ENCODE measurements at places on chromosomes 4 and X. TPM values are rescaled to one million over a fixed set of nuclear protein-coding genes. Genes with fewer than 3 reads are reported as not detected.

GRCh38 chr4:106315968-106316772, at the start of the genes AIMP1 and TBCK:
AIMP1 (plus strand) TSS chr4:106316550; CDS start chr4:106325010, 8,460 bp downstream.
TBCK (minus strand) TSS chr4:106316209; CDS start chr4:106308960, 7,249 bp downstream.
- peak; percentile 92 for DNase-seq

The PNMA6F gene
- not detected for total RNA-seq

The SSR4 gene
- 377 TPM for total RNA-seq

DNA sequence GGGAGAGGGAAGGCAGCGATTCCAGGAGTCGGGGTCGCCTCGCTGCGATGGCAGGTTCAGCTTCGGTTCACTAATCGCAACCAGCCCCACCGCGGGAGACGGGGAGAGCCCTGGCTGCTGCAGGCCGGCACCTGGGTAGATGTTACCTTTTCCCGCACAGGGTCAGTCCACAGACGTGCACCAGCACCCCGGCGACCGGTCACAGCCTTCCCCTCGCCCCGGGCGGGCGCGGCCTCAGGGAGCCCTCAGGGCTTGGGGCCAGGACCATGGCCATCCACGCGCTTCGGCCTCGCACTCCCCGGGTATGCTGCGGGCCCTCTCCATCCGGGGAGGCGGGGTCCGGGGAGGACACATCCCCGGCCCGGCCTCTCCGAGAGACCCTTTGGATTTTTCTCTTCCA, 26.1 kb upstream of the EXOC1L start:
- no peak for DNase-seq

The TMPRSS11D gene
- total RNA-seq = not detected

DNA sequence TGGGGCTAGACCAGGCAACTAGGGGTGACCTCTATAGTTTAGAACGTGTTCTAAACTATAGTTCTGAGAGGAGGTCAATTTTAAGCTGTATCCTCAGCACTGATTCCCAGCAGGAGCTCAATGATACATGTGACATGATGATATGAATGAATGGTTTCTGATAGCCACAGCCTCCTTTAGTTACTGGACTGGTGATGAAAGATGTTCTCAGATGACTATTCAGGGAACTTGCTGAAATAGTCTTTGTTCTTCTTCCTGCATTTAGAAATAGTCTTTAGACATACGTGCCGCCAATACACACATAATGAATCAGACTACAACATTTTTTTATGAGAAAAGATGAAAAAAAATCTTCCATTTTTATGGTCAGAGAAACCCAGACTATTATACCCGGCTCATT, 116.3 kb upstream of the TMEM150C start:
- no peak for DNase-seq

- DNase-seq = no peak
These were observed 55.1 kb downstream of the NAF1 start for GRCh38 chr4:163111588-163111987.

- no peak for DNase-seq
These were observed 53.9 kb upstream of the GALNTL6 start for GRCh38 chr4:171759274-171759673.

The FAM3A gene
- 71.1 TPM for total RNA-seq

DNA sequence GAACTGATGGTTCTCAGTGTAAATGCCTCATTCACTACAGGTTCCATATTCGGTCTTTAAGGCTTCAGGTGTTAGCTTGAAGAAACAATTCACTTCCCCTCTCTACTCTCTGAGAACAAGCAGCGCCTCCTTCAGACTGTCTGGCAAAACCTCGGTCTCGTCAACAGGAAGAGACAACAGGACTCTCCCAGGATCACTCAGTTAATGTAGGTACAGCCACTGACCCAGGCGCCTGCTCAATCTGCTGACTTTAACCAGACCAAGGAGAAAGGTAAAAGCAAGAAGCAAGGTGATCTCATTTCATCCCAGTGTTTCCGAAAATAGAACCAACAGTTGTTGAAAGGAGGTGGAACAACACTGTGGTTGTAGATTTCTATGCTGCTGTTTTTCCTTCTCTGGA, 102.2 kb downstream of the SLC2A9 start:
- DNase-seq = no peak

- no peak for DNase-seq
These were observed 45.4 kb downstream of the STOX2 start for GRCh38 chr4:183950536-183950935.

DNA sequence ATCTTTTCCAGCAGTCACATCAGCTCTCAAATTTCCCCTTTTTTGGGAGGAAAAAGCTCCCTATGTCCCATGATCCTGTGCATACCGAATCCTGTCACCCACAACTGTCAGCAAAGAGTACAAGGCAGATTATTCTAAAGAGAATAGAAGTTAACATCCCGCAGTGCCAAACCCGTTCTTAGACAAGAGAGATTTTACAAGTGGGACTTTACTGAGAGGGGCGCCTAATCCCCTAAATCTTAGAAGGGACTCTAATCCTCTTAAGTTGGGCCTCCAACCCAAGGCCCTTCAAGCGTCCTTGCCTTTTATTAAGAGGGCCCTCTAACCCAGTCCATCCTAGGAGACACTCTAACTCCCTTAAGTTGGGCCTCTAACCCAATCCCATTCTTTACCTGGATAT, 193.9 kb downstream of the CPXCR1 start:
- DNase-seq = no peak

- peak; percentile 36 for DNase-seq
These were observed 18.4 kb downstream of the IQSEC2 start for GRCh38 chrX:53262918-53263394.

DNA sequence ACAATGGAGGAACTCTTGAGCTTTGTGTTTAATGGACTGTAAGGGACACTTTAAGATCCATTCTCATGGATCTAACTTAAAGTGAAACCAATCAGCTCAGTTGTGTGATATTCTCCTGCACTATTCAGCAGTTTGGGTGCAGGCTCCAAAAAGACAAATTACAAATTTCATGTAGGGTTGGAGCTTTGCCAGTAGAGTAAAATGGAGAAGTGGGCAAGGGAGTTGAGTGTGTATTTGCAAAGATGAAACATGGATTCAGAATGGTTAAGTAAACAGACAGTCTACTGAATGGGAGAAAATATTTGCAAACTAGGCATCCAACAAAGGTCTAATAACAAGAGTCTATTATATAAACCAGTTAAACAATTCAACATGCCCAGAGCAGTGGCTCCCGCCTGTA, 21.2 kb upstream of the MID2 start:
- DNase-seq = no peak

The NUP62CL gene
- 5.6 TPM for total RNA-seq

The MAGEA8 gene
- not detected for total RNA-seq

- no peak for DNase-seq
These were observed 835 bp downstream of the TMEM185A start for GRCh38 chrX:149630681-149631233.

GRCh38 chrX:53234484-53234883, 9.5 kb upstream of the KDM5C start:
- DNase-seq = no peak

- DNase-seq = no peak
These were observed 110.1 kb downstream of the PJA1 start for GRCh38 chrX:69055193-69055592.

The CXCL8 gene
- total RNA-seq = 4.7 TPM

GRCh38 chr4:19583827-19584569, 667.7 kb upstream of the SLIT2 start:
- no peak for DNase-seq

The TASL gene
- total RNA-seq = 0.49 TPM

- no peak for DNase-seq
These were observed 533.2 kb upstream of the FAT1 start for GRCh38 chr4:187256897-187257296.

DNA sequence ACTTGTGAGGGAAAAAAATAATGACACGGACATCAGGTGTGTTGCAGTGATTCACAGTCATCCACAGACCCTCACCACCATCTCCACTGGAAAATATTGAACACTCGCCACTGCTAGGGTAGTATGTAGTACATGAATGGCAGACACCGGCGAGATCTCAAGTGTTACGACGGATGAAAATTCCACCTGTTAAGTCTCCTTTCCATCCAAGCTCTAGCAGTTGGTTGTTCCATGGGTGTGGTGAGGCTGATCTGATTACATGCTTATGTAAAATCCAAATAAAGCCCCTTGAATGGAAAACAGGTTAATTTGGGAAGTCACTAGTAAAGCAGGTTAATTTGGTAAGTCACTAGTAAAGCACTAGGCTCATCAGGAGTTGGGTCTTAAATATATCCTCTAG, 1.1 kb upstream of the ARMCX4 start:
- DNase-seq = no peak

- DNase-seq = no peak
These were observed 1.7 kb upstream of the AFAP1 start for GRCh38 chr4:7941111-7941964.

DNA sequence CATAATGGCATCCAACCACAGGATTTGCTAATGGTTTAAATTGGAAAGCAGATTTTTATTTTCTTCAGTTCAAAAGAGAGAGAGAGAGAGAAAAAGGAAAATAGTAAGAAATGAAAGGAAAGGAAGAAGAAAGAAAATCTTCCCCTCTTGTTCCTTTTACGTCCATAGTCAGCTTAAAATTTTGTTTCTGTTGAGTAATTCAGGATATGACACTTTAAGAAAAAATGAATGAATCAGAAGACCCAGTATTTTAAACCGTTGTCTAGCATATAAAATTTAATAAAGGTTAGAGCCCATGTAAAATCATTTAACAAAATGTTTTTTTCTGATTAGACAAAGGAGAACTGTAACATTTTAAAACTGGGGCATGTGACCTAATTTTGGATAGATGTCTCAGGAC, 391.8 kb upstream of the EPHA5 start:
- no peak for DNase-seq

The P2RY8 gene
- total RNA-seq = 1.3 TPM

GRCh38 chr4:80335554-80336358, at the start of gene CFAP299:
CFAP299 (plus strand) TSS chr4:80335730.
- DNase-seq = peak; percentile 92

The PASD1 gene
- not detected for total RNA-seq

GRCh38 chrX:24158881-24159280, 9.4 kb downstream of the ZFX start:
- no peak for DNase-seq

- DNase-seq = no peak
These were observed 36.8 kb downstream of the ING2 start for GRCh38 chr4:183541752-183542040.

- DNase-seq = no peak
These were observed 107.9 kb downstream of the LDB2 start for GRCh38 chr4:16790508-16790907.

The NDNF gene
- total RNA-seq = 30.4 TPM

DNA sequence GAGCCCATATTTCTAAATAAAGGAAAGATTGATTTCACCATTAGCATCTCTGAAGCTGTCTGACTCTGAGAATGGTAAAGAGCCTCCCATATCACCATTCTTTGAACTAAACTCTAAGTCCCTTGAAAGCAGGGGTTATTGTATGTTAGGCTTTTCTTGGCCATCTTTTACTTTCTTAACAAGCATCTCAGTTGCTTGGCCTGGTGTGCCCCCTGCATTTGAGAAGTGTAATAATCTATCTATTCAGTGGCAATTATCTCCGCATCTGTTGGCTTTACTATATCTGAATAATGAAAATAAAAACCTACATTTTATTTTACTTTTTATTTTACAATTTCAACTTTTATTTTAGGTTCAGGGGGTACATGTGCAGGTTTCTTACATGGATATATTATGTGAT, 128.3 kb upstream of the ARMCX2 start:
- DNase-seq = no peak

The TNIP3 gene
- 0.40 TPM for total RNA-seq

The TEX13C gene
- total RNA-seq = not detected

The FREM3 gene
- 0.05 TPM for total RNA-seq

DNA sequence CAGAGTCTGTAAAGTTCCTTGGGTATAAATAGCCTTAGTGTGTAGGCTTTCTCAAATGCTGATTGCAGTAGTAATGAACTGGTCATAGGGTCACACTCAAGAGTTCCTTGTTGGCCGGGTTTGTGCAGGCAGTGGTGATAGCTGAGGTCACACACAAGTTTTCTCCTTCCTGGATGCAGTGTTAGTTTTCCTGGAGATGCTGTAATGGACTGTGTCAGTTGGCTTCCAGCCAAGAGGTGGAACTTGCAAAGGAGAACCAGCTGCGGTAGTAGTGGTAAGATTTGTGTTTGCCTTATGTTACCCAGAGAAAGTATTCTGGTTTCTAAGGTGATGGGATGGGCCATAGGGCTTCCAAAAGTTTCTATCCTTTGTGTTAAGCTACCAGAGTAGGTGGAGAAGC, 409.8 kb upstream of the FRG1 start:
- DNase-seq = no peak

DNA sequence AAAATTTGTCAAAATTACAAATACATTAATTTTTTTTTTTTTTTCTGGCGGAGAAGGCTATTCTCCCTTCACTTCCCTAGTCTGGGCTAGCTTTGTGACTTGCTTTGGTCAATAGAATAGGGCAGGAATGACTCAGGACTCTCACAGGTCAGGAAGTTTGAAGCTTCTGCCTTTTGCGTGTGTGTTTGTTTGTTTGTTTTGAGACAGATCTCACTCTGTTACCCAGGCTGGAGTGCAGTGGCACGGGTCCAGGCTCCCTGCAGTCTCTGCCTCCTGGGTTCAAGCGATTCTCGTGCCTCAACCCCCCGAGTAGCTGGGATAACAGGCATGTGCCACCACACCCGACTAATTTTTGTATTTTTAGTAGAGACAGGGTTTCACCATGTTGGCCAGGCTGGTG, 55.9 kb upstream of the USP9X start:
- DNase-seq = no peak

GRCh38 chr4:95410387-95410977, 138.3 kb downstream of the UNC5C start:
- no peak for DNase-seq

The TRIM75 gene
- total RNA-seq = not detected

DNA sequence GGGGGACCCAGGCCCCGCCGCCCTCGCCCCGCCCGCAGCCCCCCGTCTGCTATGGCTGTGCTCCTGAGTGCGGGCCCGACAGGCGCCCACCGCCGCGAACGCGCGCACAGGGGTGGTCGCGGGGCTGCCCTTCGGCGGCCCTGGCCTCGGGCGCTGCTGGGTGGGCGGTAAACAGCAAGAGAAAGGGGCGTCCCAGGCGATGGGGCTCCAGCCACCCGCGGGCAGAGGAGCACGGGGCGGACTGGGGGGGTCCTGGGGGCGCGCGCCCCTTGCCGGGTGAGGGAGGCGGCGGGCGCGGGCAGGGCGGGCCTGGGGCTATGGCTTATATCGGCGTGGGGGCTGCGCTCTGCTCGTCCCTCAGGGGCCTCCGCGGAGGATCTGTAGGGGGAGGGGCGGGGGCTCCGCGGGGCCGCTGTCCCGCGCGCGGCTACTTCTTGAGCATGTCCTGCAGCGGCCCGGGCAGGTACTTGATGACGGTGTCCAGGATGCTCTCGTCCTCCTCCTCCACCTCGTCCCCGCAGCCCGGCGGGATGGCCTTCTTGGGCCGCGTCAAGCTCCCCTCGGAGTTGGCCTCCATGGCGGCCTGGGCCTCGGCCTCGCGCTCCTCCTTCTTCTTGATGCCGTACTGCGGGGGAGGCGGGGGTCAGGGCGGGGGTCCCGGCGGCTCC, 39.7 kb downstream of the CPLX1 start:
- peak; percentile 26 for DNase-seq

DNA sequence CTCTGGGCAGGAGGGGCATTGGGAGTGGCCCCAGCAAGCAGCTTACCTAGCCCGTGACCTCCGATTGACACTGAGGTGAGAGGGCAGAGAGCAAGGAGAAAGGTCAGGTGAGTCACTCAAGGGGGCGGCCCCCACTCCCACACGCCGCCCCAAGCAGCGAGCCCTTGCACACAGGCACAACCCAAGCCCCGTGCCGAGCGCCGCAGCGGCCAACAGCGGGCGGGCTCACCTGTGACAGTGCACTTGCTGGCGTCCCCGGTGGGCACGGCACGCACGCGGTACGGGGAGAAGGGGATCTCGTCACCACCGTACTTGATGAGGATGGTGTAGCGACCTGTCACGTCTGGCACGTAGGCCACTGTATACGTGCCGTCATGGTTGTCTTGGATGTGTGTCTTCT, 17.2 kb downstream of the FLNA start:
- no peak for DNase-seq

The HERC5 gene
- 0.79 TPM for total RNA-seq

Data from colonic mucosa (tissue), 4 donors.